GM12878 (cell line): ENCODE measurements at places on chromosomes 6 and 20. TPM values are rescaled to one million over a fixed set of nuclear protein-coding genes. Genes with fewer than 3 reads are reported as not detected.

DNA sequence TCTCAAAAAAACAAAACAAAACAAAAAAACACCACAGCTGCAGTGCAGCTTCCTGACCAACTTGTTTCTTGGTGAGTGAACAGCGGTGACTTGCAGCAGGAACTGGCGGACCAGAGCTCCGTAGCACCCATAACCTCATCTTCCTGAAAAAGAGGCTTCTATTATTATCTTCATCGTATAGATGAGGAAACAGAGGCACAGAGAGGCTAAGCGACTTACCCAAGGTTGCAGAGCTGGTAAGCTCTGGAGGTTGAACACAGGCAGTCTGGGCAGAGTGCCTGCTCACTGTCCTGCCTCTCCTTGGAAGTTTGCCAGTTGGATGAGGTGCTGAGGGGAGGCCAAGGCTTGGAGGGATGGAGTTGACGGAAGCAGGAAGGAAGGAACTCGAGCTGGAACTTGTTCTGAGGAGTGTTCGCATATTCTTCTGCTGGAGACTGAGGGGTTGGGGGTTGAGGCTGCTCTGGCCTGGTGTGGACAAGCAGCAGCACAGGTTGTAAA lies 47.9 kb upstream of the CCDC167 start:
- no peaks in the 10 kb centered on the region for H3K27me3 ChIP-seq
- H3K27ac ChIP-seq = peak overlapping the region; percentile 83
- no peaks in the 10 kb centered on the region for H3K36me3 ChIP-seq
- DNase-seq = no peak

- H3K27me3 ChIP-seq = no peaks in the 10 kb centered on the region
- H3K4me1 ChIP-seq = no peaks in the 10 kb centered on the region
- no peak overlapping the region for H3K27ac ChIP-seq
- H3K36me3 ChIP-seq = no peaks in the 10 kb centered on the region
Measured at GRCh38 chr20:54590856-54591255, 115.5 kb downstream of the DOK5 start.

GRCh38 chr20:23200914-23201313 lies 114.8 kb upstream of the CD93 start:
- no peak for DNase-seq
- H3K27ac ChIP-seq = no peak overlapping the region
- H3K27me3 ChIP-seq = no peaks in the 10 kb centered on the region; the same call in 1 of the 2 replicates
- no peaks in the 10 kb centered on the region; the same call in 1 of the 2 replicates for H3K4me1 ChIP-seq

Gene CCM2L
- not detected in 2 replicates for total RNA-seq

- DNase-seq = no peak
- H3K4me1 ChIP-seq = no peaks in the 10 kb centered on the region
- no peaks in the 10 kb centered on the region for H3K36me3 ChIP-seq
- no peak overlapping the region for H3K4me3 ChIP-seq
Measured at GRCh38 chr20:53100476-53100911, 128.3 kb downstream of the TSHZ2 start.

Gene MEI4
- not detected in 2 replicates for total RNA-seq

GRCh38 chr6:79510707-79511106 lies 26.5 kb downstream of the LCA5 start:
- H3K36me3 ChIP-seq = no peaks in the 10 kb centered on the region
- no peak for DNase-seq
- no peak overlapping the region for H3K27ac ChIP-seq
- H3K4me3 ChIP-seq = no peak overlapping the region

DNA sequence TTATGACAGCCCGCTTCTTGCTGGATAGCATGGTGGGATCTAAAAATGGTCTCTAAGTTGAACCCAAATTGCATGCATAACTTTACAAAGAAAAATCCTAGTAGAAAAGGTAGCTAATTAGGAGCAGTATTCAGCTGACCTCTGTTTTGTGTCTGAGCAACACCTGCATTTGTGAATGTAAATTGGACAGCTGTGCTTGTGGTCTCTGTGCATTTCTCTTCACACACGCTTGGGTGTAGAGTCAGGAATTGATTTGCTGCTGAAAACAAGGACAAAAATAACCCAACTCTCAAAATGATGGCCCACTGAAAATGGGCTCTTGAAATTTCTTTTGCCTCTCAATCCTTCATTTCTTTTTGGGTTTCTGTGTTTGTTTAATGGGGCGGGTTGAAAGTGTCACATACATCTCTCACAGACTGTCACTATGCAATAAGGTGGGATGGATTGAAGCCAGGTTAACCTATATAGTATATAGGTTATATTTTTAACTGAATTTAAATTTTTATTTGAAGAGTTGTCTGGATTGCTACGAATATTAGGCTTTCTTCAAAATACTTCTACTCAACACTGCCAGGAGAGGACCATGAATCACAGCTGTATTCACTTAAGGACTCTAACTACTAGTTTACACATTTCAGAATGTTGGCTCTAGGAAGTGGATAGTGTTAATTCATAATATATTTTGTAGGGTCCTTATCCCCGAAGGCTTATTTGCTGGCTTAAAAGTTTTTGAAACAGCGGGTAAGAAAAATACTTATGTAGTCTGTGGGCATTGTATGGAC lies 46.5 kb downstream of the SOBP start:
- no peaks in the 10 kb centered on the region for H3K36me3 ChIP-seq
- H3K4me1 ChIP-seq = no peaks in the 10 kb centered on the region
- no peaks in the 10 kb centered on the region for H3K27me3 ChIP-seq
- H3K4me3 ChIP-seq = no peak overlapping the region
- no peak overlapping the region for H3K27ac ChIP-seq

Gene SPATS1
- total RNA-seq = not detected in 2 replicates

- no peak for DNase-seq
- no peaks in the 10 kb centered on the region for H3K27me3 ChIP-seq
- H3K36me3 ChIP-seq = no peaks in the 10 kb centered on the region
- H3K4me3 ChIP-seq = no peak overlapping the region
- H3K27ac ChIP-seq = no peak overlapping the region
Measured at GRCh38 chr6:55822005-55822404, 53.4 kb downstream of the BMP5 start.

DNA sequence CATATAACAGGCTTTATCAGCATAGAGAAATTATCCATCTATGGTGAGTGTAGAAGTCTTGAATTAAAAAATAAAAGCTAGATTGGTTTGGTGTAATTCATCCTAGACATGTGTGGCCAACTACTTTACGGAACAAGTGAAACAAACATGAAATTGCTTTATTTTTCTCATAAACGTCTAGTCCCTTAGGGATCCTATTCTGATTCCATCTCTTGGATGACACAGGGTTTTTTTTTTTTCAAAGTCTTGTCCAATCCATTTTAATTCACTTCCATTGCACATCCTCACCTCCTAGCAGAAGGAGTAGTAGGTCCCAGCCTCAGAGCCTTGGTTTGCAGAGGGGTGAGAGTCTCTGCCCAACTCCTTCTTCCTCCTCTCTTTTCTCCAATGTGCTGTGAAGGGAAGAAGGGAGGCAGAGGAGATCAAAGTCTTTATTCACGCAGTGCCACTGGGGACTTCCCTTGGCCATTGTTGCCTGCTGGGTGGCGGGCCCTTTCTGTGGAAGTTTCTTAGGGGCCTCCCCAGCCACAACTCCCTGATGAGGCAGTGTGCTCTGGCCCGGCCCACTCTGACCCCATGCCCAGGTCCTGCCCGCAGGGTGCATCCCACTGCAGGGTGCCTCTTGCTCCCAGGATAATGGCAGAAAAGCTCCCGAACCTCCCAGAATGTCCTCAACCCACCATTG lies 104.4 kb upstream of the SNX9 start:
- H3K36me3 ChIP-seq = no peaks in the 10 kb centered on the region
- H3K4me1 ChIP-seq = no peaks in the 10 kb centered on the region
- DNase-seq = no peak

- no peaks in the 10 kb centered on the region; the same call in 1 of the 2 replicates for H3K27me3 ChIP-seq
- no peak for DNase-seq
- no peak overlapping the region for H3K4me3 ChIP-seq
- no peak overlapping the region for H3K27ac ChIP-seq
- no peaks in the 10 kb centered on the region for H3K4me1 ChIP-seq
Measured at GRCh38 chr6:138321934-138322333, 55.8 kb upstream of the SMIM28 start.

- H3K27ac ChIP-seq = no peak overlapping the region
- H3K36me3 ChIP-seq = no peaks in the 10 kb centered on the region
- H3K4me3 ChIP-seq = no peak overlapping the region
- H3K4me1 ChIP-seq = peaks cover 9% of the 10 kb centered on the region
- no peaks in the 10 kb centered on the region for H3K27me3 ChIP-seq
- DNase-seq = no peak
Measured at GRCh38 chr20:15248618-15249395, 911.4 kb upstream of the FLRT3 start.

- H3K27ac ChIP-seq = no peak overlapping the region
- no peak for DNase-seq
- H3K27me3 ChIP-seq = no peaks in the 10 kb centered on the region
- H3K4me1 ChIP-seq = no peaks in the 10 kb centered on the region
- H3K36me3 ChIP-seq = peaks cover 14% of the 10 kb centered on the region
Measured at GRCh38 chr6:35474942-35475570, 6.9 kb downstream of the RPL10A start.

DNA sequence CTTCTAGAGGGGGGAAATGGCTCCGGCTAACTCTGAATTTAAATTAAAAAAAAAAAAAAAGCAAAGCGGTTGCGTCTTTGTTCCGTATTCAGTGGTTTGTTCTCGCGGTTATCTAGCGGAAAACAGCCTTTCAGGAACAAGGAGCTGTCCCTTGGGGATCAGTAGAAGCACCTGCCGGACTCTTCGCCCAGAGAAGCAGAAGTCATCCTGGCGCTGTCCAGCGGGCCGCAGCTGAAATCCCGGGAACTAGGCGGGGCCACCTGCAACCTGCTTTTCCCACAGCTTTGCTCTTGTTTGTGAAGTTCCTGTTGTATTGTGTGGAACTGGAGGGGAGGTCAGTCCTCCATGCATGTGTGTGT lies 43.9 kb upstream of the GJE1 start:
- DNase-seq = no peak
- H3K27me3 ChIP-seq = no peaks in the 10 kb centered on the region
- H3K4me1 ChIP-seq = no peaks in the 10 kb centered on the region
- no peaks in the 10 kb centered on the region for H3K36me3 ChIP-seq
- H3K4me3 ChIP-seq = no peak overlapping the region

DNA sequence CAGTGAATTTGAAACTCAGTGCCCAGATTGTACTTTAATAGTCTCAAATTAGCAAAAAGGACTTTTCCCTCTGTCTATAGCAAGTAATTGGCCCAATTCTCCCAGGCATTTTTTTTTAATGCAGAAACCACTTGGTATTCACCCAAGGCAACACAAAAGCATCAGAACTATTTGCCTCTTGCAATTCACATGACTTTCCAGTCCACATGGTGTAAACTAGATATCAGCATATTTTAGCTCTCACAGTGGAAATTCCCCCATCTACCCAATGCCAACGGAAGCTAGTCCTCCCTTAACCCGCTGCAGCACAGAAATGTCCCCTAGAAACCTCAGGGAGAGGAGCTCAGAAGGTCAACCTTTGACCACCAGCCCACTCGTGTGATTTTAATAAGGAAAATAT lies 103.4 kb upstream of the CDYL start:
- DNase-seq = no peak
- no peak overlapping the region for H3K4me3 ChIP-seq
- no peaks in the 10 kb centered on the region for H3K4me1 ChIP-seq
- H3K27ac ChIP-seq = no peak overlapping the region

DNA sequence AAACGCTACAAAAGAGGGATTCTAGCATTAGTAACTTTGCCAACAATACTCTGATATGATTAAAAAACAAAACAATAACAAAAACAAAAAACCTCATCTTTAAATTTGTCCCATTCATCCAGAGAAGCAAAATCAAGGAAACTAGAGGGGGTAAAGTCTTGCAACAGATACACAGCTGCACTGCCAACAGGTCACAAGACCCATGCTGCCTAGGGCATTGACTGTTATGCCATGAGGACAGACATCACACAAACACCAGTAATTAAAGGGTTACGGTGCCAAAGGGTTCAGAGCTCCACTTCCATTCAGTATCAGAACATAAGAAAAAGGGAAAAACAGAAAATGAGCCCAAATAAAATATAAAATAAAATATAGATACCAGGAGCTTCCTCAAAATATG lies 1.6 kb downstream of the TBC1D20 start:
- peak overlapping the region; percentile 19; the same call in 1 of the 2 replicates for H3K4me3 ChIP-seq
- no peaks in the 10 kb centered on the region for H3K27me3 ChIP-seq
- H3K36me3 ChIP-seq = no peaks in the 10 kb centered on the region
- no peak overlapping the region for H3K27ac ChIP-seq
- DNase-seq = no peak
- peaks cover 5% of the 10 kb centered on the region for H3K4me1 ChIP-seq

Gene HLA-DRB5
- 84.0 and 88.3 TPM in 2 replicates for total RNA-seq

DNA sequence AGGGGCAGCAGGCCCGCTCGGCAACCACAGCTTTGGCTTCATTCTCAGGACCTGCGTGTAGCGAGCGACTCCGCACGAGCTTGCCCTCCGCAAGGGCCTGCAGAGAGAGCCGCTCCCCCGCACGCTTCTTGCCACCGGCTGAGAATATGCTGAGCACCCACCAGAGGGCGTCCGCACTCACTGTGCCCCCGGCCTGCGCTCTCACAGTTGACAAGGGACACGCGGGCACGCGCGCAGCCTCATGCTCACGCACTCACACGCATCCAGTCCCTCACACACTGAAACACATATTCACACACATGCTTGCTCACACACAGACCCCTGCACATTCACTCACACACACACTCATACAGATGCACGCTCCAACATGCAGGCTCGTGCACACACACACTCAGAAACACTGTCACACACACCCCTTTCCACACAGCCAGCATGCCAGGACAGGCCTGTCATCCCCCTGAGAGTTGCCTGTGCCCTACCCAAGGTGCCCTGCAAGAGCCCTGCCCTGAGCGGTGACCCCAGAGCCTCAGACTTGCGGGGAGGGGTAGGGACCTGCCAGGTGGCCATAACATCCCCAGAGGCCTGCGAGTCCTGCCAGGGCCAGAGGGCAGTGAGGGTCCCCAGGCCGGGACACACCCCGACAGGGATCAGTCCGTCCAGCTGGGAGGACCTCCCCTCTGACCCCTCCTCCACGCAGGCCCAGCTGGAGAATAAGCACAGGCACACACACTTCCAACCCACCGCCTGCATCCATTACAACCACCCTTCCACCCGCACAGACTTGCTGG lies 174.1 kb downstream of the BMP7 start:
- H3K4me3 ChIP-seq = no peak overlapping the region
- H3K4me1 ChIP-seq = no peaks in the 10 kb centered on the region
- no peak overlapping the region for H3K27ac ChIP-seq
- H3K36me3 ChIP-seq = no peaks in the 10 kb centered on the region
- DNase-seq = peak; percentile 2
- H3K27me3 ChIP-seq = no peaks in the 10 kb centered on the region

Gene BEND6
- 1.5 and 2.5 TPM in 2 replicates for total RNA-seq

Gene DOK5
- total RNA-seq = not detected in 2 replicates

- no peak for DNase-seq
- H3K4me1 ChIP-seq = no peaks in the 10 kb centered on the region
- no peaks in the 10 kb centered on the region for H3K27me3 ChIP-seq
Measured at GRCh38 chr6:3406891-3407809, 49.7 kb downstream of the SLC22A23 start.

- no peaks in the 10 kb centered on the region for H3K27me3 ChIP-seq
- DNase-seq = no peak
- H3K4me3 ChIP-seq = no peak overlapping the region
- H3K36me3 ChIP-seq = no peaks in the 10 kb centered on the region
Measured at GRCh38 chr20:23606652-23607049, 934 bp upstream of the CST9 start.

Gene SYTL3
- total RNA-seq = 7.1 and 8.4 TPM in 2 replicates
